NCI-H2171 treated with DMSO at 0.1 percent for 48 hours (cell line): ENCODE measurements at places on chromosomes 2 and 18.

GRCh38 chr2:238634701-238635357 lies 208.1 kb downstream of the ASB1 start:
- DNase-seq, result no peak

DNA sequence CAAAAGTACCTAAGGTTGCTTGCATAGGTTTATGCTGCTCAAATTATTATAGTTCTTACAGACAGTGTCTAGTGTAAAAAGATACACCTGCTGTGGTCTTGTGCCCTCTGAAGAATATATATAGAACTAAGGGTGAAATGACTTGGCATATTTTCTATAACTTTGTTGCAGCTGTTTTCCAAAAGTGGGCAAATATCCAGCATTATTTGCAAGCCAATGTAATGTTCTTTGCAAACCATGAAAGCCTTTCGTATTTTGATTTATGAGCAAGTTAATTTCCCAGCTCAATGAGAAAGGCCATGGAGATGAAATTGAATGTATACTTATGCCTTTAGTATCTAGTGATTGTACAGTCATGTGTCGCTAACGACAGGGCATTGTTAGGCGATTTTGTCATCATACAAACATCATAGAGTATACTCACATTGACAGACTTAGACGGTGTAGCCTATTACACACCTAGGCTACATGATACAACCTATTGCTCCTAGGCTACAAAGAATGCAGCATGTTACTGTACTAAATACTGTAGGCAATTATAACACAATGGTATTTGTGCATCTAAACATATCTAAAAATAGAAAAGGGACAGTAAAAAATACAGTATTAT lies 116.3 kb downstream of the PLCL1 start:
- DNase-seq, result no peak

GRCh38 chr18:35073186-35074105 lies 32.2 kb downstream of the MAPRE2 start:
- no peak for DNase-seq

GRCh38 chr18:53387581-53387980 lies 836.9 kb downstream of the MBD2 start:
- no peak for DNase-seq

DNA sequence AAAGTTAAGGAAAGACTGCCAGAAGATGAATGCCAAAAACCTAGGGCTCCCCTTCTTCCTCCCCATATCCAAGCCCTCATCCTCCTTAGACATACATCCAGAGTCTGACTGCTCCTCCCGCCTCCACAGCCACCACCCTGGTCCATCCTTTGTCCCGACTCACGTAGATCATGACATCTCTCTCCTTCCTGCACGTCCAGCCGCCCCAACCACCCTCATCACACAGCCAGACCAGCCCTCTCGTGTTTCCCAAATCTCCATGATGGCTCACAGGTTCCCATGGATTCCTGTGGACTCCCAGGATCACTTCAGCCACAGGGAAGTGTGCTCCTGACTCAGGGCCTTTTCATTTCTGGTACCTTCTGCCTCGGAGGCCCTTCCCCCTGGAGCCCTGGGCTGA lies 47.8 kb upstream of the CAB39 start:
- no peak for DNase-seq
